ENCODE measurements at places on chromosomes 6 and 20.

DNA sequence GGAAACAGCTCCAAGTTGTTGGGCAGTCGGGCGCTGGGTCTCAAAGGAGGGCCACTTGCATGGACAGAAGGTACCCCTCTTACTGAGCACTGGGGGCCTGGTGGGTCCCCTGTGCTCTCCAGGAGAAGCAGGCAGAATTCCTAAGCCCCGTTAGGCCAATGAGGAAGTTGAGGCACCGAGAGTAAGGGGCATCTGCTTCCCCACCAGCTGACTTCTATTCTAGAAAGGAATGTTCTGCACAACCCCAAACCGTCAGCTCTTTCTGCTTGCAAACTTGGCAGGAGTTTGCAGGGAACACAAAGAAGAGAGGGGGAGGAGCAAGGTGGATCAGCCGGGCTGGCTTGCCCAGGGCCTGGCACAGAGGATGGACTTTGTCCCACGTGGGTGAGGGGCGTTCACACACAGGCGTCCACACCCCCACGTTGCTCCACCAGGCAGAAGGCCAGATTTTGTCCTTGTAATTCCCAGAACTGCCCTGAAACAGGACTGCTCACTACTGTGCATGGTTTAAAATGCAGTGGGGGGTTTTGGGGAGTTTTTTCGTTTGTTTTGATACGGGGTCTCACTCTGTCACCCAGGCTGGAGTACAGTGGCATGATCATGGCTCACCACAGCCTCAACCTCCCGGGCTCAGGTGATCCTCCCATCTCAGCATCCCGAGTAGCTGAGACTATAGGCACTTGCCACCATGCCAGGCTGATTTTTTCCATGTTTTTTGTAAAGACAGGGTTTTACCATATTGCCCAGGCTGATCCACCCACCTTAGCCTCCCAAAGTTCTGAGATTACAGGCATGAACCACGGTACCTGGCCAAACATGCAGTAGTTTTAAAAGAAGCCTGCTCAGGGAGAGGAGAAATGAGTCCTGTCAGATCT is 93.3 kb downstream of the SNX5 start:
- DNase-seq, result no peak

DNA sequence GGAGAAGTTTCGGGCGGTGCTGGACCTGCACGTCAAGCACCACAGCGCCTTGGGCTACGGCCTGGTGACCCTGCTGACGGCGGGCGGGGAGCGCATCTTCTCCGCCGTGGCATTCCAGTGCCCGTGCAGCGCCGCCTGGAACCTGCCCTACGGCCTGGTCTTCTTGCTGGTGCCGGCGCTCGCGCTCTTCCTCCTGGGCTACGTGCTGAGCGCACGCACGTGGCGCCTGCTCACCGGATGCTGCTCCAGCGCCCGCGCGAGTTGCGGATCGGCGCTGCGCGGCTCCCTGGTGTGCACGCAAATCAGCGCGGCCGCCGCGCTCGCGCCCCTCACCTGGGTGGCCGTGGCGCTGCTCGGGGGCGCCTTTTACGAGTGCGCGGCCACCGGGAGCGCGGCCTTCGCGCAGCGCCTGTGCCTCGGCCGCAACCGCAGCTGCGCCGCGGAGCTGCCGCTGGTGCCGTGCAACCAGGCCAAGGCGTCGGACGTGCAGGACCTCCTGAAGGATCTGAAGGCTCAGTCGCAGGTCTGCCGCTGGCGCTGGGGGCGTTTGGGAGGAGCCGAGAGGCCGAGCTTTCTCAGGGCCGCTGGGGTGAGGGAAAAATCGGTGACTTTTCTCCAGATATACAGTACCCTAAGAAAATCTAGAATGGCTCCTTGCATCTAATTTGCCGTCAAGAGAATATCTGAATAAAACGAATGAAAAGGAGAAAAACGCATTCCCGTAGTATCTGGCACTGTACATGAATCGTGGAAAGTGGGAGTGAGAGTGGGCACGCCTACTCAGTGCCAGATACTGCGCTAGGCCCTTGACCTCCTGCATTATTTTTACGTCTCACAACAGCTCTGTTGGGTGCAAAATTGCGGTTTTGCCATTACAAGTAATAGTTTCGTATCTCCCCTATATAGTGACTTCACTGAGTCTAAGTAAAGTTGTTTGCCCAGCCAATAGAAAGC is 1.0 kb downstream of the CALHM6 start:
- peak; percentile 37 for DNase-seq

GRCh38 chr6:35784200-35784599 is 3.4 kb downstream of the CLPSL1 start:
- DNase-seq, result no peak

- DNase-seq, result no peak
Measured at GRCh38 chr6:68039641-68040311, 595.3 kb upstream of the ADGRB3 start.

GRCh38 chr6:14452567-14453527 is 335.3 kb downstream of the CD83 start:
- DNase-seq, result no peak

DNA sequence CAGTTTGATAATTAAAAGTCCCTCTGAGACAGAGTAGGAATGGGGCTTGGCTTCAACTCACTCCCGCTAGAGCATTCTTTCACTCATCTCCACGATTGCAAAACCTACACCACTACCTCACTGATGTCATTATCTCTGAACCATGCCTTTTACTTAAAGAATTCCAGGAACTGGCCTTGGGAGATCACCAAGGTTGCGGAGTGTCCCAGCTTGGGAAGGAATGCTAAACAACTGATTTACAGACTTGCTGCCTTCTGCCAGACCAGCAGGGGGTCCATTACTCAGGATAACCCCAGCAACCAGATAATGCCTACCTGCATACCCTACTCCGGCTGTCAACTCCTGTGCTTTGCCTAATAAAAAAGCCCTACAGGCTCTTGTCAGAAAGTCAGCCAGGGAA is 102.2 kb upstream of the RALGAPA2 start:
- DNase-seq, result no peak

GRCh38 chr20:12687476-12687875 is 321.3 kb upstream of the SPTLC3 start:
- DNase-seq, result no peak
